NCI-H1048 (cell line): ENCODE measurements at places on chromosomes 6 and 20.

DNA sequence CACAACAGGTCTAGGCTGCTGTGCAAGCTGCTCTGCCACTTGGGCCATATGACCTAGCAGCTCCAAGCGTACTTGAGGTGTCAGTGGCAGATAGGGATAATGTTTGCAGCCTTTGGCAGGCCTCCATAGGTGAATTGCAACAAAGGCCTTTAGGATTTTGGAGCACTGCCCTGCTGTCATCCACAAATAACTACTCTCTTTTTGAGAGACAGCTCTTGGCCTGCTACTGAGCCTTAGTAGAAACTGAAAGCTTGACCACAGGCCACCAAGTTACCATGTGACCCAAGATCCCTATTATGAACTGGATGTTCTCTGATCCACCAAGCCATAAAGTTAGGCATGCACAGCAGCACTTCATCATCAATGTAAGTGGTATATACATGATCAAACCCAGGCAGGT, 29.9 kb downstream of the FBXO30 start:
- no peak for DNase-seq

- DNase-seq, result no peak
Measured at GRCh38 chr6:129705212-129705611, 4.8 kb downstream of the ARHGAP18 start.

DNA sequence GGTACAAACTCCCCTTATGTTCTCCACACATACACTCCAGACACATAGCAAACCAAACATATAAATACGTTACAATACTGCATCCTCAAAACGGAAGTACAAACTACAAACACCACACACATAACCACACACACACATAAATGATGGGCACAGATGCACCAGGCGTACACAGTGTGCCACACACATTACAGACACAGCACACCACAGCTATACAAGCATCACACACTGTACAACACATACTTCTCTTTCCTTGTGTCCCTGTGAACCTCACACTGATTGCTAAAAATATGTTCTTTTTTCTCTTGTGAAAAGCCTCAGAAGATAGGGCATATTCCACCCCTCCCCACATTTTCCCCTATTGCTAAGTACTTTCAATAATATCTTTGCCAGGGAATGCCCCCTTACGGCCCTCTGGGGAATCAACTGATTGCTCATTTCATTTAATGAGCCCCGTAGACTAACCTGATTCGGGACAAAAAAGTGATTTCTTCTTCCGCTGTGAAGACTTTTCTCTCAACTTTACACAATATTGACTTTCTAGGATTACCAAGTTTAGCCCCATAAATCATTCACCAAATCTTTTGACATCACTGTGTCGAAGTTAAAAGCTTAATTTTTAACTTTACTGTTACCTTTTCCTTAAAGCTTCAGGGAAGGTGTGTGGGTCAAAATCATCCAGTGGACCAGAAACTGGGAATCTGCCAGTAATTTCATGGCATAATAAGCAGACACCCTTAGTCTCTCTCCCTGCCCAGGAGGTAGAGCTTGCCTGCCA, at the start of gene SLC17A1:
Gene SLC17A1 (minus strand): TSS at position 521 of the 775 bp plus-strand sequence. CDS start 1,495 bp downstream, outside the sequence.
- no peak for DNase-seq

- no peak for DNase-seq
Measured at GRCh38 chr20:49989234-49990065, 6.7 kb downstream of the SNAI1 start.
